ENCODE measurements at places on chromosomes 7 and 10.

GRCh38 chr10:78307576-78307975 is 273.9 kb downstream of the RPS24 start:
- no peak for DNase-seq

GRCh38 chr7:35617041-35617440 is 77.9 kb downstream of the HERPUD2 start:
- DNase-seq, result no peak

GRCh38 chr7:135111379-135111778 is 36.5 kb upstream of the TMEM140 start:
- no peak for DNase-seq

DNA sequence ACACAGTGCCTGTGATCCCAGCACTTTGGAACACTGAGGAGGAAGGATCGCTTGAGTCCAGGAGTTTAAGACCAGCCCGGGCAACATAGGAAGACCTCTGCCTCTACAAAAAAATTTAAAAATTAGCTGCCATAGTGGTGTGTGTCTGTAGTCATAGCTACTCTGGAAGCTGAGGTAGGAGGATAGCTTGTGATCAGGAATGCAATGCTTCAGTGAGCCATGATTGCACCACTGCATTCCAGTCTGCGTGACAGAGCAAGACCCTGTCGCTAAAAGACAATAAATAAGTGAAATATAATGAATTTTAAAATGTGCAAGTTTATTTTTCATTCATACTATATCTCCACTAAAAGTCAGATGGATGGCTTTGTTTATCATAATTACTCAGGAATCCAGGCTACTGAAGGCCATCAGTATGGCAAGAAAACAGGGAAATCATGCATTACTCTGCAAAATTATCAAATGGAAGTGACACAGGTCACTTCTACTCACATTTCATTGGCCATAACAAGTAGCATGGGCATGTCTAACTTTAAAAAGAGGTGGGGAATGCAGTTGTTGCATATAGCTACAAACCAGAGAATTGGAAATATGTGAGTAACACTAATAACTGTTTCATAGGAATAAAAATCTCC is 32.9 kb upstream of the FAM3C start:
- DNase-seq, result no peak

DNA sequence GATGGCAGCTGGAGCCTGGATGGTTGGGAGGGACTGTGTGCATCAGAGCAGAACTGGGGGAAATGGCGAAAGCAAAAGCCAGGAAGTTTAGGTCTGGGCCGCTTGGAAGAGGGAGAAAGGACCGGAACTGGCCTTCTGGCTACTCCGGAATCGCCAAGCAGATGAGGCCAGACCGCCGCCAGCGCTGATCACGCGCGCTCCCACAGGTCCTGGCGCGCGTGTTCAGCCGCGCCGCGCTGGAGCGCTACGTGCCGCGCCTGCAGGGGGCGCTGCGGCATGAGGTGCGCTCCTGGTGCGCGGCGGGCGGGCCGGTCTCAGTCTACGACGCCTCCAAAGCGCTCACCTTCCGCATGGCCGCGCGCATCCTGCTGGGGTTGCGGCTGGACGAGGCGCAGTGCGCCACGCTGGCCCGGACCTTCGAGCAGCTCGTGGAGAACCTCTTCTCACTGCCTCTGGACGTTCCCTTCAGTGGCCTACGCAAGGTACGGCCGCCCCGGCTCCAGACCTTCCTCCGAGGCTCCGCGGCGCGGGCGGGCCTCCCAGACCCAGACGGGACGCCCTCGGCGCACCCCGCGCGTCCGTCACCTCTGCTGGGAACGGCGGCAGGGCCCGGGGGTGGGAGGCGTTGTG is 2.0 kb downstream of the CYP26C1 start:
- peak; percentile 53 for DNase-seq

DNA sequence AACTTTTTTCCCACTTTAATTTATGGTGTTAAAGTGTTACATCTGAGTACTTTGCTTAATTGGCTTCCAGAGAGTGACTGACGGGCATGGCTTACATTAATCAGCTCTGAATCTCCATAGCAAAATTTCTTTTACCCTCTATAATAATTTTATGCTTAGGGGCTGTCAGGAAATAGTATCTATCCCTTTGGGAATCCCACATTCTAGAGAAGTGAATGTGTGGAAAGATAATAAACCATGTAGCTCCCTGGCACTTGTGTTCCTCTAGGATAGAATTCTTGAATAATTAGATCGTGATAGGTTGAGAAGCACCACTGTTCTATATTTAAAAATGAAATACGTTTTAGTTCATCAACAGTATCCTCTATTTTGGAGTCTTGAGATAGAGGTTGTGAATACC is 89.6 kb downstream of the DNAJB9 start:
- no peak for DNase-seq

DNA sequence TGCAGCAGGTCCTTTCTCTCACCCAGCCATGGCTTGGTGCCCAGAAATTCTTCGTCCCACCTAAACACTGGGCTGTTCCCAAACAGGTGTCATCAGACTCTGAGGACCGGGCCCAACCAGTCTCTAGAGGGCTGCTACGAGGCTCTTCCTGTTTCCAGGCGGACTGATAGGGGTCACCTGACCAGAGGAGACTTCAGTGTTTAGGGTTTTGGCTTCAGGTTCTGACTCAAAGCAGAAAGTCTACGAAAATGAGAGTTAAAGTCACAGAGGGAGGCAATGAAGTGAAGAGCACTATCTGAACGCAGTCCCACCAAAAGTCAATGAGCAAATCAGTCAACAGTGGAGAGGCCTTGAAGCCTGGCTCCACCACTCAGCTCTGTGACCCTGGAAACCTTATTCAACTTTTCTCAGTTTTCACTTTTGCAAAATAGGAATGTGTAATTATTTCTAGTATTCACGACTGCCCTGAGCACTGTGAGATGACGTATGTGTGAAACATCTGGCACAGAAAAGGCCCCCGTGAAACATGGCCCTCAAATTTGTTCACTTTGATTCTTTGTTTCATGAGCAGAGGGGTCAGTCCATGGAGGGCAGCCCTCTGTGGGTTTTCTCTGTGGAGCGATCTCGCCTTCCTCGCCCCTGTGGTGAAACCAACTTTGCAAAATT is 189.9 kb upstream of the PDE1C start:
- DNase-seq, result no peak

DNA sequence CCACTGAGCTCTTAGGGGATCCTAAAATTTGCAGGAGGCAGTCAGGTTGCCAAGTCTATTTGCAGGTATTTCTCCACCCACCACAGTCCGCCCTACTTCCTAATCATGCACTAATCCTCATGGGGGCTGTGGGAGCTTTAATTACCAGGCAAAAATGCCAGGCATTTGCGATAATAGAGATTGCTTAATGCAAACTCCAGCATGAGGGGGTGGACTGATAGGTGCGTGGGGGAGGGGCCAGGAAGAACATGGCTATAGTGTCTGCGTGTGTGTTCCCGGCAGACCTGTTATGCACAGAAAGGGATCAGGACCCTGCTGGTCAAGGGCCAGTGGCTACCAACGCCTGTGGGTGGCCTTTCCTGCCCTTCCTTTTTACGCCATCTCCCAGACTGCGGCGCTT is 15.6 kb upstream of the AQP1 start:
- no peak for DNase-seq

GRCh38 chr7:28263622-28264271 is 83.2 kb upstream of the JAZF1 start:
- DNase-seq, result no peak

DNA sequence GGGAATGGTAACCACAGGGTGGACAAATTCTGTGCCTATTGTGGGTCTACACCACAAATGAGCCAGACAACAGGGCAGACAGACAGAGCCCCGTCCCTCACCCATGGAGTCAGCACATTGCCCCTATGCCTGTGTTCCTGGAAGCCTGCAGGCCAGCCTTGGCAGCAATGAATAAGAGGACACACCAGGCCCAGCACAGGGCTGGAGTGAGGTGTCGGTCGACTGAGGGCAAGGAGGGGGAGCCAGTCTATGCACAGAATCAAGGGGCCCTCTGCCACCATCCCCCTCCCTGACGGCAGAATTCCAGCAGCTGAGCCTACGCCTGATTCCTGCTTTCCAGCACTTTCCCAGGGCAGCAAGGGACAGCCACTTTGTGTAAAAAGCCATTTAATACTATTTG is 98.2 kb downstream of the CALN1 start:
- DNase-seq, result no peak

DNA sequence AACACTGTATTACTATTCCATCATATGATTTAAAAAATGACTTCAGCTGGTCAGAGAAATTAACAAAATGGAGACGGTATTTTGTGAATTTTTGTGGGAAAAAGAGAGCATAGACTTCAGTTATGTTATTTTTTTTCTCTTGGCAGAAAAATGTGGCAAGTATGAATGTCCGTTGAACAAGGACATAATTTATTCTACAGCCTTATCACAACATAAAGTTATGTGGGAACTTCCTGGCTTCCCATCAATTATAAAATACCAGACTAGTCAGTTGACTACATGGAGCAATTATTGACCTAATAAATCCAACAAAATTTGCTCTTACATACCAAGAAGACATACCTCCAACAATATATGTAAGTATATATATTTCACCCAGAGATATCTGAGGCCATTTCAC is 88.6 kb upstream of the PPP1R3A start:
- no peak for DNase-seq

- no peak for DNase-seq
These were observed at the start of gene PRKCQ for GRCh38 chr10:6579904-6580278. Gene PRKCQ (minus strand): TSS chr10:6580276. CDS start chr10:6515135, 65,141 bp downstream.

DNA sequence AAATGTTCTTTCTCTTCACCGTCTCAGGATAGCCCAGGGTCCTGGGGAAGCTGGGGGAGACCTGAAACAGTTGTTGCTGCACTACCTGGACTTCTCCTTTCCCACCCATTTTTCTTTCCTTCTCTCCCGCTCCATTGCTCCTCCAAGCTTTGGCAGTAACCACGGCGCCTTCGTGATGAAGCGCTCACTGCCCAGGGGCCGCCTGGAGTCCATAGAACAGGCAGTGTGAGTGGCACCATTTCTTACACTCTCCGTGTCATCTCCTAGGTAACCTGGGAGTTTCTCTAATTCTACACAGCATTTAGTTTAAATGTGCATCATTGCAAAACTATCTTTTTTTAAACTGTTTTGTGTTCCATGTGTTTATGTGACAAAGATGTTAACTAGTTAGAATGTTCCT is 40.3 kb upstream of the BHLHA15 start:
- DNase-seq, result no peak

DNA sequence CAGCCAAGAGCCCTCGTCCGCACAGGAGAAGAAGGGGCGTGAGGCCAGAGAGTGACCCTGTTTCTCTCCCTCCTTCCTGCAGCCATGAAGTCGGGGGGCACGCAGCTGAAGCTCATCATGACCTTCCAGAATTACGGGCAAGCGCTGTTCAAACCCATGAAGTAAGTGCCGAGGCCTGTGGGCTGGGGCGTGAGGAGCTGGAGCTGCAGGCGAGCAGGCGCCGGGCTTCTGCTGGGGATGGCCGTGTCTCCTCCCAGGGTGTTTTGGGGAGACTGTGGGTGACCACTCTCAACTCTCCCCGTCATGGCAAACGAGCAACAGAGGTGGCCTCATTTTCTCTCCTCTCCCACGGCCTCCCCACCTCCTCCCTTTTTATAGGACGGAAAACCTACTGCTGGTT is 16.4 kb downstream of the FAM20C start:
- DNase-seq, result no peak

- DNase-seq, result no peak
These were observed 127.7 kb downstream of the ELMO1 start for GRCh38 chr7:37320848-37321468.

DNA sequence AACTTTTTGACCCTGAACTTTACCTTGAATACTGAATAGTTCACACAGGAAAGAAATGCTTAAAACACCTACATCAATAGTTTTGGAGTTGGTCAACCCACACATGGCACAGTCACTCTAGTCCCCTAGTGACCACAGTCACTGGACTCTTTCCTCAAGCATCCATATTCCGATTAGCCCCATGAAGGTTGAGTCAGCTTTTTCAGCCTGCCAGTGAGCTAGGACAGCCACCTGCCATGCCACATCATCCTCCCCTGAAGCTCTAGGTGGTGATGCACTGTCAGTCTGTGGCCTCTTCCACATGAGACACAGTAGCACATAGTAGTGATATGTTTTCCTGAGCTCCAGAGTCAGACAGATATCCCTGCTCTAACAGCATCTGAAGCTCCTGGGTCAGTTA is 537.2 kb downstream of the XPNPEP1 start:
- no peak for DNase-seq

DNA sequence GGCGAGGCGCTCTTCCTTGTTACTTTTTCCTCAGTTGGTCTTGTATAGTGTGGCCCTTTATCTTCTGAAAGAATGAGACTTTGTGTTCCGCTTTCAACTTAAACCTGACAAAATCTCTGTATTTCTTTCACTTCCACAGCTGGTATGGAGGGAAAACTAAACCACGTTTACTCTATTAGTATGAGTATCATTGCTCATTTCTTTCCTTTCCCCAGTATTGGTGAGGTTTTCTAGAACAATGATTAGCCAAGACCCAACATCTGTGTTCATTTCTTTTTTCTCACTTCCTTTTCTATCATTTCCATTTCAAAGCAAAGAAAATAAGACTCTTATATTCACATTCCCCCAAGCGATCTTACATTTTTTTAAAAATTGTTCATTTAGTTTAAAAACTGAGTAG is 165.3 kb downstream of the PAXIP1 start:
- DNase-seq, result no peak

DNA sequence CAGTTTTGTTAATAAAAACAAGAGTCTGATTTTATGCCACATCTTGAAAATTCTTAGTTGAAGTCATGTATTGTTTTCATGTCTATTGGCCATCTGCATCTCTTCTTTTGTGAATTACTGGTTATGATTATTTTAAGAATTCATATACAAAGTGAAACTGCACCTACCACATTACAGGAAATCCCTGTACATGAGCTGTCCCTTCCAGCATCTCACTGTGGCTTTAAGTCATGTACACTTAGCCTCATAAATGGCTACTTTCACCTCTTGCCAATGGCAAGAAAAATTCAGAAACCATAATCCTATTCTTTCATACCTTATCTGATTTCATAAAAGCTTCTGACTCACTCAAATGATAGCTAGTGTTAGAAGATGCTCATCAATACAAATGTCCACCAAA is 48.6 kb downstream of the CRTAC1 start:
- DNase-seq, result no peak

- no peak for DNase-seq
These were observed 214.8 kb upstream of the MAGI2 start for GRCh38 chr7:79668292-79668691.

Measured in activated CD4-positive, alpha-beta T cell treated with anti-CD3 and anti-CD28 coated beads, Interleukin-2, amount 10 ng/mL, durations not matched to agents 7 days and 5 days (primary cell).